ENCODE measurements at places on chromosomes 11 and 22.

GRCh38 chr22:39214383-39215069, 30.3 kb downstream of the PDGFB start:
- no peak for DNase-seq

GRCh38 chr22:36079041-36079440, 50.4 kb upstream of the RBFOX2 start:
- no peak for DNase-seq

- no peak for DNase-seq
These were observed 53.6 kb downstream of the SHANK2 start for GRCh38 chr11:71198823-71199165.

- DNase-seq: no peak
These were observed 1.4 kb upstream of the RDX start for GRCh38 chr11:110297726-110298300.

DNA sequence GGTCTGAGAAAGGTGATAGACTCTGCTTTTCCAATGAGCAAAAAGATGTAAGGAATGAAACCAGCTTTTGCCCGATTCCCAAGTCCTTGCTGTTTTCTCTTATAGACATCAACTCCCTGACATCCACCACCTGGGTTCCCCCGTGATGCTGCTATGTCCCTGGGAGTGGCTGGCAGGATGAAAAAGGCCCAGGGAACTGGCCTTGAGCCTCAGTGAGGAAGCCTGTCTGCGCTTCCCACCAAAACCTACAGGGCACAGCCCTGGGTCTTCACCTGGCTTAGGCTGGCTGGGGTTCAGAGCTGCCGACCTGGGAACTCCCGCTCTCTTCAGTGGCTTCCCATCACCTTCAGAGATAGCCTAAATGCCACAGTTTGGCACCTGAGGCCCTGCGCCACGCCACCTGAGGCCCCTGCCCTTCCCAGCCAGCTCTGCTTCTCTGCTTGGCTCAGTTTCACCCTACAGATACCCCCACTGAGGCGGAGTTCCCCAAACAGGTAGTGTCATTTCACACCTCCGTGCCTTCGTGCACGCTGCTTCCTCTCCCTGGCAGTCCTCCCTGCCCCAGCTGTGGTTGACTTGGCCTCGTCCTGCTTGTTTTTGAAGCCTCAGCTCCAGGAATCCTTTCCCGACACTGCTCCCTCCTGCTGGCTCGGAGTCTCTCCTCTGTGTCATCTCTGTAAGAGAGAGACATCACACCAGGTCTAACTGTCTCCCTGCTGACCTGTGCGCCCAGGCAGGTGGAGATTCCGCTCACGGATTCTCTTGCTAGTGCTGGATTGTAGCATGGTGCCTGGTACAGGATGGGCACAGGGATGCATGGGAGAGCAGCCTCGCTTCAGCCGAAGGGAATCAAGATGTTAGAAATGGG, 10.7 kb downstream of the SLC37A2 start:
- DNase-seq: no peak

DNA sequence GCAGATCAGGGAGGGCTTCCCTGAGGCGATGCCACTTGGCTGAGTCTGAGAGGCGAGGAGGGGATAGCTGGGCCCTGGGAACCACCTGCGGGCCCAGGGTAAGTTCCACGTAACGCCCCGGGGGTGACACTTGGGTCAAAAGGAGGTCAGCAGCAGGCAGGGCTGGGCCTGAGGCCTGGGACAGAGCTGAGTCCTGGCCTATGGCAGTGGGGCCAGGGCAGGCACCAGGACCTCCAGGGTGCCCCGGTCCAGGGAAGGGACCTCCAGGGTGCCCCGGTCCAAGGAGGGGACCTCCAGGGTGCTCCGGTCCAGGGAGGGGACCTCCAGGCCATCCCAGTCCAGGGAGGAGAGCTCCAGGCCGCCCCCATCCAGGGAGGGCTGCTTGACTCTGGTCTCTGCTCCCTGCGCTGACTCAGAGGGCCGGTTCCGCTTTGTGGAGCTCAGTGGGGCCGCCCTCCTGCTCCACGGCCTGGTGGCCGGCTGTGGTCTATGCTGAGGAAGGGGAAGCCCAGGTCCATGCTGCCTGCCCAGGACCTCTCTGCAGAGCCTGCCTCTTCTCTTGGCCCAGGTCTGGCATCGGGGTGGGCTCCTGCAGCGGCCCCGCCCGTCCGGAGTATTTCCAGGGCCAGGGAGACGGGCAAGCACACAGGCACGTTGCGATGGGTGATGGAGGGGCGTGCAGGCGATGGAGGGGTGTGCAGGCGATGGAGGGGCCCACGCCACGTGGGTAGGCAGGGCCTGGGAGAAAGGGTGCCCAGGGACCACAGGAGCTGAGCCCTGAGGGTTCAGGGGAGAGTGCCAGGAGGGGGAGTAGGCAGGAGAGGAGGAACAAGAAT, 19.5 kb upstream of the WNT7B start:
- no peak for DNase-seq

DNA sequence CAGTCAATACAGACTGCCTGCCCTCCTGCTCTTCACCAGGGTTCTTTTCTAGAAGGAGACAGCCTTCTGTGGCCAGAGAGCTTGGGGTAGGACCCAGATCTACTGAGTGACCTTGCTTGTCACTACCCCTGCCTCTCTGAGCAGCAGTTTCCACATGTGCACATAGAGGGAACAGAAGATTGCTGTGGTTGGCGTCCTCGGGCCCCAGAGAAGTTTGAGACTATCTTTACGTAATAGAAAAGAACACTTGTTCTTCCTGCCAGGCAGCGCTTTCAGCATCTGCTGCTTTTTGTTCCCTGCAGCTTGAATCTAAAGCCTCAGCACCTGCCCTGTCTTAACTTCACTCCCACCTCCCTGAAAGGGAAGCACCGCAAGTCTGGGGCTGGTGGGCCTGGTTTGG, 1.9 kb upstream of the FKBP2 start:
- DNase-seq: no peak

DNA sequence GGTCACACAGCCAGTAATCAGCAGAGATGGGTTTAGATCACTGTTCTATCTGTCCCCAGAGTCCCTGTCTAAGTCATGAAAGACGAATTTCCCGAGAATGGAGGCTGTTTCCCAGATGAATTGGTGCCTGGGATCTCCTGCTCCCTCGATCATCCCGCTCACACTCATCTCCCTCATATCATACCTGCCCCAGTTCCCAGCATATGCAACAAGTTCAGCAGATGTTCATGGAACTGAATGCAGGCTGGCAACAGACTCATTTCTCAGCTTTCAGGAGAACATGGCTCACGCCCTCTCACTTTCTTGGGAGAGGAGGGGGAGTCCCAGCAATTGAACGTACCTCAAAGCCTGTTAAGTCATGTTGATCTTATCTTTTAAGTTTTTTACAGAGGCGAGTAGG, 22.1 kb downstream of the CD6 start:
- DNase-seq: no peak

All from activated naive CD4-positive, alpha-beta T cell (primary cell).